ENCODE measurements at places on chromosomes 4 and X.

- DNase-seq, result no peak
Observed at GRCh38 chr4:111842336-111842735, 302.9 kb upstream of the FAM241A start.

DNA sequence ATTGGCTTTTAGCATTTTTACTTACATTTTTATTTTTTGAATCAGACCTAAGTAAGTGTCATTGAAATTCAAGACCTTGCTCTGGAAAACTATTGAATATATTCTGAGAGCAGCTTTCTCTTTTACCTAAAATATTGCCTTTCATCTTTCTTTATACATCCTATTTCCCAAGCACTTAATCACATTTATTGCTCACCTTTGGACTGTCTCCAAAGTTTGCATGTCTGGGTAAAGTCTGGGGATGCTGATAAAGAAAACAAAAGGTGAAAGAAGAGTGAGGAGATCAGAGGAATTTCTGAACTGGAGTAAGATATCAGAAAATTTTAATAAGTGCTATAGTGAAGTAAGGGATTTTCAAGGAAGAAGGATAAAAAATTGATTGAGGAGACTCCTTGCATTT lies 308.5 kb upstream of the AADAT start:
- DNase-seq, result no peak

DNA sequence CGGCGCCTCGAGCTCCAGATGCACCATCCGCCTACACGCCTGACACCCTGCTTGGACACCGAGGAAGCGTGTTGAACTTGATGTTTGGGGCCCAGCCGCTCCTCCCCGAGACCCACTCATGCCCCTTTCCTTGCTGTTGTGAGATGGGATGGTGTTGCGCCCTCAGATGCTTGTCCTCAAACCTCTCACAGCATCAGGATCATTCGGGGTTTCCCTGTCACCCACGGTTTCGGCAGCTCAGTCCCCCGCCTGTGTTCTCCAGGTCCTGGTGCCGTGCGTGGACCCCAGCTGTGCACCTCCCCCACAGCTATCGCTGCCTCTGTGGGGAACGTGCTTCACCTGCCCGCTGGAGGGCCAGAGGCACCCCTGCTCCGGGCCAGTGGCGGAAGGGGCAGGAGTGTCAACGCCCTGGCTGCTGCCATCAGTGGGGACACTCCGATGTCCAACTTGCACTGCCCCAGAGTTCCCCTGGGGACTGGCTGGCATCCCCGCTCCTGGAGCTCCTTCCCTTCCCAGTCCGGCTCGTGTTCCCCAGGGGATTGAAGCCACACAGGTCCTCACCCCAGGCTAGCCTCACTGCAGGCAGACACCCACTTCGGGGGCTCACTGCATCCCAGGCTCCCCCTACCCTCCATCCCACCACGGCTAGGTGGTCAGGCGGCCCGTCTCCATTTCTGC lies 82.3 kb upstream of the ADRA2C start:
- DNase-seq, result no peak

DNA sequence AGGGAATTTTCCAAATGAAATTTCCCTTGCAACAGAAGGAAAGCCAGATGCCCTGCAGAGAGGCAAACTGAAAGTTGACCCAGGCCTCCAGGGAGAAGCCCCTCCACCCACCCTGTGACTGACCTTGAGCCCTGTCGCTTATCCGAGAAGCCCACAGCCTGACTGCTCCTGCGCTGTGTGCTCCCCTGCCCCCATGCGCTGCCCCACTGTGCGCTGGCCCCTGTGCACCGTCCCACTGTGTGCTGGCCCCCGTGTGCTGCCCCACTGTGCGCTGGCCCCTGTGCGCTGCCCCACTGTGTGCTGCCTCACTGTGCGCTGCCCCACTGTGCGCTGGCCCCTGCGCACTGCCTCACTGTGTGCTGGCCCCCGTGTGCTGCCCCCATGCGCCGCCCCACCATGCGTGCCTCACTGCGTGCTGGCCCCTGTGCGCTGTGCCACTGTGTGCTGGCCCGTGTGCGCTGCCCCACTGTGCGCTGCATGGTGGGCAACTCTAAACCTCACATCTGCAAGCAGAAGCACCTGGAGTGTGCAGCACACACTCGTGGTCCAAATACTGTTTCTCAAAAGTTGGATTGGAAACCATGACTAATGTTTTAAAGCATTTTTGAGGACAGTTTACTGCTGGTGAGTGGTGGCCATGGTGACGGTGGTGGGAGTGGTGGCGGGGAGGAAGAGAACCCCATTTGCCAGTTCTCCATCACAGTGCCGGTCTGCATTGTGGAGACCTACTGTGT lies 8.3 kb upstream of the GRPEL1 start:
- no peak for DNase-seq

- DNase-seq, result no peak
Observed at GRCh38 chrX:20060961-20061748, 55.6 kb downstream of the MAP7D2 start.

DNA sequence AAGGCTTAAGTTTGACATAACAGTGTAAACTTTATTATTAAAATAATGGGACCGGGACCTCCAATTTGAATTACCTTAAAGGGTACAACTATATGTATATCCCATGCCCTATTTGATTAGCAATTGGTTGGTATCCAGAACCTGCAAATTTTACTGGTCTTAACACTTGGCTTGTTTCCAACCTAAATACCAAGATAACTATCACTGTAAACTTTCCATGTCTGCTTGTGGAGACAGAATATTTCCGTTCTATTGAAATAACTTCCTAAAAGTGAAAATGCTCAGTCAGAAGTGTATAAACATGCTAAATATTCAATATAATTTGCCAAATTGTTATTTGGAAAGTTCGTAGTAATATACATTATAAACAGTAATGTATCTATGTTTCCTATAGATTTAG lies 154.0 kb downstream of the TMEM47 start:
- DNase-seq, result no peak

- DNase-seq, result no peak
Observed at GRCh38 chr4:56973336-56973735, 4.1 kb downstream of the NOA1 start.
